WTC11 (cell line): ENCODE measurements at places on chromosomes 4 and X.
A peak's percentile ranks its signal among the peaks of the same experiment; 100 is the strongest.

DNA sequence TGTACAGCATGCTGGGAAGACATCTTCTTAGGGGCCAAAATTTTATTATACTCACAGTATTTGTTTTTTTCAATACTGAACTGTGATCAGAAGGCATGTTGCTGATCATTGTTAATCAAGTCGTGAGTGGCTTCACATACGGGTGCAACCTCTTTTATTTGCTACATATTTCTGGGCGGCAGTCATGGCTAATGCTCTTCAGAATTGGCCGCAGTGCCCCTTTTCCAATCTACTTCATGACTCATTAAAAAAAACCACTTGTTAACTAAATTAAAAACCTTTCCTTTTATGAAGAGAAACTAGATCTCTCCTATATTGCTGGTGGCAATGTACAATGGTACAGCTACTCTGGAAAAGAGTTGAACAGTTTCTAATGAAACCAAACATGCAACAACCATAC lies 101.5 kb upstream of the C1GALT1C1 start:
- no peak for DNase-seq

- DNase-seq, result no peak
These were observed 446.8 kb downstream of the ANKRD50 start for GRCh38 chr4:124265701-124266100.

DNA sequence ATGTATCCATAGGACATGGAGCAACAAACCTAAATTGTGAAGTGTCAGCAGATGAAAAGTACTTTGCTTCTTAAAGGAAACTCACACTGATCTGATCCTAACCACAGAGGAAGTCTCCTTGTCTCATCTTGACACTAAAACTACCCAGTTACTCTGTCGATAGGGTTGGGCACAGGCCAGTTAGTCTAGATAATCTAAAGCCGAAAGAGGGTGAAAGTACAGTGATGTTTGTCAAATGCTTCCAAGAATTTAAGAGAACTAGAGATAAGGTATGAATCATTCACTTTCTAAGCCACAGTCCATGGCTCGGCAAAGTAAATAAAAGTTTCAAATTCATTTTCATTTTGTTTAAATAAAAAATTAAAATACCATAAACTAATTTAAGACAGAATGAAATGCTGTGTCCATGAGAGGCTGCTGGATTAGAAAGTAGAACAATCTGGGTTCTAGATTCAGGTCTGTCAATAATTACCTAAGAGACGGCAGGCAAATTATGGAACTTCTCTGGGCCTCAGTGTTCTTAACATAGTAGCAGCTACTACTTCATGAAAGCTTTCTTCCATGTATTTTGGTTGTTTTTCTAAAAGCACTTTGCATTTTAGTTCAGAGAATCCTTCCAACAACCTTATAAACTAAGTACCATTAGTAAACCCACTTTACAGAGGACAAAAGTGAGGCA lies 176.7 kb downstream of the LDB2 start:
- DNase-seq, result no peak

- no peak for DNase-seq
These were observed 17.5 kb upstream of the GPRASP2 start for GRCh38 chrX:102694749-102695148.

GRCh38 chrX:145002771-145003170 lies 244.5 kb upstream of the SPANXN1 start:
- DNase-seq, result no peak

DNA sequence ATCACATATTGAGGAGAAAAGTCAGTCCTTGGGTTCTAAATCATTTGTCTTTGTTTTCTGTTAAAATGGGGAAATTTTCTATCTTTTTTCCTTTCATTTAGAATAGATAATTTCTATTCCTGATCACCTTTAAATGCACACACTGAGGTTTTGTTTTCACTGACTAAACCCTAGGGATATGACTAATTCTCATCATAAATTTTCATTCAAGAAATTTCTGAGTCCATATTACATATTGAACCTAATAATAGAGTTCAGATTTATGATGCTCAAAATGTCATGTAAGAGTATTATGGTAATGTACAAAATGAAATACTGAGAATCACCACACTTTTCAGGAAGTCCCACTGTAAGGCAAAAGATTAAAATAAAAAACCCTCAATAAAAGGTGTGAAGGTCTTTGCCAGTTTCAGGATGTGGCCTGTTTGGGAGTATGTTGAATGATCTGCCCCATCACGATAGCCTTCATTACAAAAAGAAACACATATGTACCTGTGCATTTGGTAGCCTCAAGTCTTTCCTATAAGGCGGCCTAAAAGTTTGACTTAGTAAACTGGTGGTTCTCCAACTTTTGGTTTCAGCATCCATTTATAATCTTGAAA lies 49.4 kb downstream of the LEF1 start:
- no peak for DNase-seq

DNA sequence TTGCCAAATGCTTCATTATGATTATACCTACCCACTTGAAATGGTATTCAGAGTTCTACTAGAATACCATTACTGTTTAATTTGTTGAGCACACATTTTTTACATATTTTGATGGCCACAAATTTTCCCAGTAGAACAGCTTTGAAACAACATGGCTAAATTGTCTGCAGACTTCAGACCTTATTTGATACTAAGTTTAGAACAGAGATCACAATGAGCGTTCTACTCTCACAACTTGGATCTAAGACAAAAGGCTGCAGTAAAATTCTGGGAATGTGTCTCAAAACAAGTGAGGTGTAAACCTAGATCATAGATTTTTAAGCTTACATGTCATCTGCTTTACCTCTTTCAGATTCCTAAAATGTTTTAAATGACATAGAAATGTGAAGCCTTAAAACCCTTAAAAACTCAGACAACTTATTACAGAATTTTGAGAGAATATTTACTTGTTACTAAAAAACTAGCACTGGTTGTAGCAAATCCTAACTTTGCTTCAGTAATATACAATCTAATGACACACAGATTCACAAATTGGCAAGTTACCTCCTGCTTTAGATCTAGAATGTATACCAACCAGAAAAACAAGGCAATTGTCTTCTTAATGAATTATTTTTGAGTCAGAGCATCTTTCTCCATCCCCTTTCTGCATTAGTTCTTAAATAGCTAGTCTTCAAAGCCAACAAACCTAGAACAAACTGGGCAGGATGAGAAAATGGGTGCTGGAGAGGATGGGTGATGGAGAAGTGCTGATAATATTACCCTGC lies 243.3 kb downstream of the SLC7A11 start:
- no peak for DNase-seq

DNA sequence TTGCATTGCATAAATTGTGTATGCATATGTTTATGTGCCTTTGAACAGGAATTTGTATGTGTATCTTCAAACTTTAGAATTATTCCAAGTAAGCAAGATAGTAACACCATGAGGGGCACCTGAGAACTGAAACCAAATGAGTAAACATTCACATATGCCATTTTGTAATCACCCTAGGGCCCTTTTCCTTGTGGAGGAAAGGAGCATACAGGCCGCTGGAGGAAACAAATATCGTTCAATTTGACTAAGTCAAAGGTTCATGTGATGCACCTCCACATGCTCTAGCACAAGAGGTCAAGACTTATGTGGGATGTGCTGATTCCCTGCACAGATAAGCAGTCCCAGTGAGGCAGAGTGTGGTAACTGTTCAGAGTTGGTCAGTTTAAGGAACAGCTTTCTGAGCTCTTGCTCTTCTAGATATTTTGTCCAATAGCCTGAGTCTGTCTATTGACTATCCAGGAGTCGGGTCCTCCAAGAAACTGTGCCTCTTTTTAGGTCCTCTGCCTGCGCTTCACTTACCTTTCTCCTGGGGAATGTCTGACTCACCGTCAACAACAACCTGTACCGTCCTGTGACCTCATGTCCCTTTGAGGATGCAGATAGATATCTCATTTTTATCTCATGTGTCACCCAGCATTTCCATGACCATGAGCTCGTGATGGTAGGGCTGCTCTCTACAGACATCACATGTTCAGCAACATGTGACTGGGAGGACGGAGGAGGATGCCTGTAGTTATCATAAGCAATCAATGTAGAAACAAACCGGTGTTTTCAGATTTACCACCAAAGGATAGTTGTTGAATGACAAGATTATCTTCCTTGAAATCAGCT lies 196.9 kb downstream of the NWD2 start:
- no peak for DNase-seq

GRCh38 chrX:86171366-86171765 lies 23.1 kb downstream of the DACH2 start:
- peak; percentile 16 for DNase-seq

DNA sequence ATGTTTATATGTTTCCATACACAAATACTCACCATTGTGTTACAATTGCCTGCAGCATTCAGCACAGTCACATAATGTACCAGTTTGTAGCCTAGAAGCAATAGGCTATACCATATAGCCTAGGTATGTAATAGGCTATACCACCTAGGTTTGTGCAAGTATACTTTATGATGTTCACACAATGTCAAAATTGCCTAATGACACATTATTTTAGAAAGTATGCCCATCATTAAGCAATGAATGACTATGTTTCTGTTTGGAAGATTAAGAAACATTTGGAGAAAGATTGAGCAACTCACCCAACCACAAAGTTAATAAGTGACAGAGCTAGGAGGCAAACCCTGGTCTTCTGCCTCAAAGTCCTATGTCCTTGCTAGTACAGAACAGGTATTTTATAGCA lies 96.8 kb upstream of the GRIA3 start:
- DNase-seq, result no peak

GRCh38 chr4:153210727-153211126 lies 6.5 kb downstream of the TRIM2 start:
- no peak for DNase-seq

DNA sequence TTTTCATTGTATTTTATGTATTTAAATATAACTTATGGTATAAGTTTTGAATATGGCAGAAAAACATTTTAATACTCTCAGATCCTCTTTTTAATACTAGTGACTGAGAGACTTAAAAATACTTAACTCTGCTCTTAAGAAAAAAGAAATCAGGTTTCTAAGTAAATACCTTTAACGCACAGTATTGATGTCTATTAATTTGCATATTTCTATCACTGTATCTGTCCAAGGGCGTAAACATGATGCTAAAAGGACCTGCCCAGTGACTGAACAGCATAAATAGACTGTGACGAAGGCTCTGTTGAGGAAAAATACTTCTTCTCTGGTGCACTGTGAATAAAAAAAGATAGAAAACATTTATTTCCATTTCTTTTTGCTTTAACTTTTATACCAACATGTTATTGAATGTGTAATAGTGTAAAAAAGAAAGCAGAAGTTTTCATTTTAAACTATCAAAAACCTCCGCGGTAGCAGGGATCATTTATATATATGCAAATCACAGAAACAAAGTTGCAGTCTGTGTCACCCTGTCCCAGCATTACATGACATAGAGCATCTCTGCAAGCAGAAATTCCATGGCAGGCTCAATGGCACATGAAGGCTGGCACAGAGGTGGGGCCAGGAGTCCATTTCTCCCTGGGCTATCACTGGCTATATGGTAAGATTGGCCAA lies 75.4 kb downstream of the ZAR1 start:
- DNase-seq, result no peak

DNA sequence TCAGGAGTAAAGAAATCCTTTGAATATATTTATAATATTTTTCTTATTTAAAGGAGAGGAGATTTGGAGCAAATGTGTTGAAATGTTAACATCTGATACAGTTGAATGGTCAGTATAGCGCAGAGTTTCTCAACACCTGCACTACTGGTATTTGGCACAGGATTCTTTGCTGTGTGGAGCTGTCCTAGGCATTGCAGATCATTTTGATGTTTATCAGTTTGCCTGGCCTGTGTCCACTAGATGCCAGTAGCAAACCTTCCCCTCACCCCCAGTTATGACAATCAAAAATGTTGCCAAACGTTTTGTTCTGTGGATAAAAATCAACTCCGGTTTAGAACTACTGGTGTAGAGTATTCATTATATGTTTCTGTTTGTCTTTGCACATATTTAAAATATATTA lies 765.3 kb upstream of the SLIT2 start:
- DNase-seq, result no peak

GRCh38 chr4:7462509-7462971 lies 27.8 kb upstream of the PSAPL1 start:
- no peak for DNase-seq

DNA sequence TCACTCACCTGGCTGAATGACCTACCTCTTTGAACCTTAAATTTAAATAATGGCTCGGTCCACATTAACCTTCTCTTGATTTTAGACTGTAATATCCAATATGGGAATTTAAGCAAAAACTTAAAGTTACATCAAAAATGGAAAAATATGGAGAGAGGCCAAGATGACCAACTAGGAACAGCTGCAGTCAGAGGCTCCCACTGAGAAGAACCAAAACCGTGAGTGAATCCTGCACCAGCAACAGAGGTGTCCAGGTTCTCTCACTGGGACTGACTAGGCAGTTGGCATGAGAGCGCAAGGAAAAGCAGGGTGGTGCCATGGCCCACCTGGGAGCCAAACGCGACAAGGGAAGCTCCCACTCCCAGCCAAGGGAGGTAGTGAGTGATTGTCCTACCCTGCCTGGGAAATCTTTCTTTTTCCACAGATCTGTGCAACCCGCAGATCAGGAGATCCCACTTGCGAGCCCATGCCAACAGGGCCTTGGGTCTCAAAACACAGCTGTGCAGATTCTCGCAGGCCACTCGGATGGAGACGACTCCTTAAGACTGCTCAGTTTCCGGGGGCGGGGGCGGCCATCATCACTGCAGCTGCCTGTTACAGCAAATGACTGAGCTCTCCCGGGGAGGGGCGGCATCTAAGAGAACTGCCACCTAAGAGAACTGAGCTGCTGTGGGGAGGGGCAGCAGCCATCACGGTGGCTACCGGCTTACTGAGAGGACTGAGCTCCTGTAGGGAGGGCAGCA lies 343.4 kb downstream of the DMD start:
- DNase-seq, result no peak

DNA sequence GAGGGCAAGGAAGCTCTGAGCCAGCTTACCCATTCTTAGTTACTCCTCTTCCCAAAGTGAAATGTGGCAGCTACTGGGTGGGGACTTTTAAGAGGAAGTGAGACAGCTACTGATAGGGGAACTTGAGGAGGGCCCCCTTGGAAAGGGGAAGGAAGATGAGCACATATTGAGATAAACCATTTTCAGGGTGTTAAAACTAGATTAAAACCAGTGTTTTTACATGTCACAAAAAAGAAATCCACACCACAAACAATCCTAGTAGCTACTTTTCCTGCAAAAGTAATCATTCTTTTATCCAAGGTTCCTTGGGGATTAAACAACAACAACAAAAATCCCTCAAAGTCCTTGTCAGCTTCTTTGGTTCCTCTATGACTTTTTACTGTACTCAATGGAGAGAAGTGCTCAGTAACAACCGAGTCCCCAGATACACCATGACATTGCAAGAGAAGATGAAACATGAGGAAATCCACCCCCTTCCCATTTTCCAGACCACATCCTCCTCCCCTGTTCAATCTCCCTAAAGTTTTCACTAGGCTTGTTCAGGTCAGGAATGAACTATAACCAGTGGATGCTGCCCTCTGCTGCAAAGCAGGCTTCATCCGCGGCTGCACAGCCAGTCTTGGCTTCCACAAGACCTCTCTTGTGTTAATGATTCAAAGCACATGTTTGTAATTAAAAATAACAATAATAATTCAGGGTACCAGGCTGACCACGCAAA lies 113.5 kb upstream of the TMEM164 start:
- DNase-seq, result no peak
